Kidney epithelial cell (primary cell): ENCODE measurements at places on chromosomes 1 and 21.

GRCh38 chr1:150281221-150281757, 1.1 kb upstream of the CIART start:
- DNase-seq = no peak

GRCh38 chr1:221987860-221988520, 246.1 kb upstream of the DUSP10 start:
- DNase-seq = no peak

GRCh38 chr1:160993544-160994193, 27.3 kb downstream of the F11R start:
- DNase-seq = no peak

- no peak for DNase-seq
These were observed 1.2 kb downstream of the HP1BP3 start for GRCh38 chr1:20785907-20786252.

DNA sequence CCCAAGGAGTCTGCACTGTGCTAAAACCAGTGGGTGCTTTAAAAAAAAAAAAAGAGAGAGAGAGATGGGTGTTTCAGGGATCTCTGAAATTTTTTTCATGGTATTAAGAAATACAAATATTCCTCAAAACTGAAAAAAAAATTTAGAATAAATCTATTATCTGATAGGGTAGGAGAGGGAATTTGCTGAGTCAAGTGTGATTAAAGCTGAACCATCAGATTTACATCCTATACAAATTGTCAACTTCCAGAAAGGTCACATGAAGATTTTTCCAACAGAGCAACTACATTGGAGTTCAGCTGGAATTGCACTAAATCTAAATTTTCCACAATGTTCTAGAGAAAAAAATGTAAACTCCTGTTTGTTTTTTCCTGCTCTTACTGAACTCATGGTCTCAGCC, 79.3 kb upstream of the DSCAM start:
- DNase-seq = no peak

DNA sequence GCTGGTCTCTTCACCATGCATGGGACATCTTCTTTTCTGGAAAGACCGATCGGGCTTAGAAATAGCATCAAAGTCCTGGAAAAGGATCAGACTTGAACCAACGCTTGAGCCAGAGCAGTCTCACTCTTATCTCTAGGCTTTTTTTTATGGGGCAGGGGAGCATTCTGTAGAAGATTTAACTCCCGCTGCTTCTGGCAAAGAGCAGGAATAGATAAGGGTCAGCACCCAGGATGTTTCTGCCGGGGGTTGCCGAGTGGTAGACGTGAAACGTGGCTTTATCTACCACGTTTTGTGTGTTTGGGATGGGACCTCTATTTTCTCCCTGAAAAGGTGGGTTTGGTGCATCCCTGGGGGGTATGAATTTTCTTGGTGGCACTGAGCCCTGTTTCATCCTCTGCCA, 18.8 kb downstream of the SPSB1 start:
- DNase-seq = no peak
